ENCODE measurements at places on chromosomes 12 and 14.

DNA sequence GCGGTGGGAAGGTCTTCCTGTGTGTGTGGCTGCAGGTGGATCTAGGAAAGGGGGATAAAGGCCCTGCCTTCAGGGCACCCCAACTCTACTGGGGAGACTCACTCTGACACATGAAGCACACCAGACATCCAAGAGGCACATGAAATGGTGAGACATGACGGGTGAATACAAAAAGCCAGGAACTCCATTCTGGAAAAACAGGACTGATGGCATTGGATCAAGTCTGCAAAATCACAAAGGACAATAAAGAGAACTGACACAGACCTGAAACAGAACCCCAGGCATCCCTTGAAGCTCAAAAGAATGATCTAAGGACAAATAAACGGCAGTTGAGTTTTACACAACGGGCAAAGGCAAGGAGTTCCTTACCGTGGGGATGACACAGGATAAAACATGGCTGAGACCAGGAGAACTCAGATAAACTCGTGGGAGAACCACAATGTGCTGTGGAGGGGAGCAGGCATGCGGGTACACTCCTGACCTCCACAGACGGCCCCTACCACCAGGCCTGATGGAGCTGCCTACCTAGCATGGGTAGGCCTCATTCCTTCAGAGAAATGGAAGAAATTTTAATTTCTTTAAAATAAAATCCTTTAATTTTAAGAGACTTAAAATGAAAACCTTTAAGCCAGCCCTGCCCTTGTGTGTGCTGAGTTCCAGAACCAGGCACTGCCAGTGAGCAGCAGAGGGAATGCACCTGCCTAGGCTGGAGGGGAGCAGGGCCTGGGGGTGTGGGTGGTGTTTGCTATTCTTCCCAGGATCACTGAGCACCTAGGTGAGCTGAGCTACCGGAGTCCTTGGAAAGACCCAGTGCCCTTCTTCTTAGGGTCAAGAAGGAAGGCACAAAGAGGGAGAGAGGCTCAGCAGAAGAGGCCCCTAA lies 100.1 kb downstream of the SINHCAF start:
- DNase-seq = no peak

- DNase-seq = no peak
Measured at GRCh38 chr12:117845271-117845904, 123.4 kb downstream of the KSR2 start.

GRCh38 chr12:1836241-1836803 lies 16.0 kb downstream of the LRTM2 start:
- no peak for DNase-seq

- DNase-seq = no peak
Measured at GRCh38 chr14:89658977-89659670, 242.1 kb upstream of the FOXN3 start.

DNA sequence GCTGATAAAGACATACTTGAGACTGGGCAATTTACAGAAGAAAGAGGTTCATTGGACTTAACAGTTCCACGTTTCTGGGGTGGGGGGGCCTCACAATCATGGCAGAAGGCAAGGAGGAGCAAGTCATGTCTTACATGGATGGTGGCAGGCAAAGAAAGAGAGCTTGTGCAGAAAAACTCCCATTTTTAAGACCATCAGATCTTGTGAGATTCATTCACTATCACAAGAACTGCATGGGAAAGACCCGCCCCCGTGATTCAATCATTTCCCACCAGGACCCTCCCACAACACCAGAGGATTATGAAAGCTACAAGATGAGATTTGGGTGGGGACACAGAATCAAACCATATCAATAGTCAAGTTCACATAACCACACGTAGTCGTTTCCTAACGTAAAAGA lies 85.5 kb downstream of the USP15 start:
- DNase-seq = no peak
